Activated CD4-positive, CD25-positive, alpha-beta regulatory T cell treated with anti-CD3 and anti-CD28 coated beads, Interleukin-2, amount 50 U/mL, for 16 hours (primary cell): ENCODE measurements at places on chromosomes 7 and 10.
A peak's percentile ranks its signal among the peaks of the same experiment; 100 is the strongest.

- DNase-seq: no peak
These were observed 42.6 kb downstream of the TYW1B start for GRCh38 chr7:72785166-72785955.

GRCh38 chr7:39589323-39590111 lies 23.3 kb downstream of the YAE1 start:
- peak; percentile 30 for DNase-seq

- DNase-seq: no peak
These were observed 8.0 kb downstream of the SUFU start for GRCh38 chr10:102511583-102512274.

DNA sequence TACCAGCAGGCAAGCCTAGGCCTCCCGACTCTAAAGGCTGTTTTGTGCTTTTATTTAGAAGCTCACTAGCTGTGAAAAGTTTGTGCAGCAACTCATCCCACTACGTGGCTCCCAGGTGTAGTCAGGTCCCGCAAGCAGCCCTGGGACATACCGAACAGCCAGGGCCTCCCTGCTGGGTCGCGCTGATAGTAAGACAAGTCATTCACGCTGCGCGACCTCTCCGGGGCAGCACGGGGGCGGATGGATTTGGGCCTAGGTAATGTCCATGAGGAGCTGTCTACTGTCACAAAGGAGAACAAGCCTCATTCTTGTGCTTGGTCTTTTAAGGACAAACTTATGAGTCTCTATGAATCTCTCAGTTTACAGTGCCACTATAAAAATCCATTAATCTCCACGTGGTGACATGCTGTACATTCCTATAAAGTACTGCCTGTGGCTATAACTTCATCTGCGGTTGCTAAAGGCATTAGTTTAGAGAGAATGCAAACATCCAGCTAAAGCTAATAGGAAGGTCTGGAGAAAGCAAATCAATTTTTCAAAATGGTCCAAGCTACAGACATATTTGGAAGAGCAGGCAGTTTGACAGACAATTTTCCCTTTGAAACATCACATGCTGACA lies 546.8 kb downstream of the PHTF2 start:
- DNase-seq: no peak

DNA sequence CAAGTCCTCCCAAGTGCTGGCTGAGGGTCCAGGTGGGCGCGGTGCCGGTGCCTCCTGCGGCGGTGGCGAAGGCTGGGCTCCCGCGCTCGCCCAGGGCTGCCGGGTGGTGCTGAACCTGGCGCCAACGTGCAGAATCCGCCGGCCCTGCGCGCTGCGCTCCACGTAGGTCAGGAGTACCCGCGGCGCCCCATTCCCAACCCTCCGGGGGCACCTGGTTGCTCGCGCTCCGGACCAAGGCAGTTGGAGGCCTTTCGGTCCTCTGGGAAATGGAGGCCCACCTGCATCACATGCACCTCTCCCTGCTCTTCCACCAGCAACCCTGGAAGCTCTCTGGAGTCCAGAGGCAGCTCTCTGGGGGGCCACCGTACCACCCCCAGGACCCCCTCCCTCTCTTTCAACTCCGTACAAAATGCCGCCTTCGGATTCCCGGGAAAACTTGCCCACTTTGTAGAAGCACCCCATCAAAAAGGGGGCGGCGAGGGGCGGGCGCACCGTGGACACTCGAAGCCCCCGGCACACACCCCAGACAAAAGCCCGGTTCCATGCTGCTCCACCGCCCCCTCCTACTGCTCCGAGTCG lies 745 bp downstream of the SLC16A9 start:
- DNase-seq: no peak

DNA sequence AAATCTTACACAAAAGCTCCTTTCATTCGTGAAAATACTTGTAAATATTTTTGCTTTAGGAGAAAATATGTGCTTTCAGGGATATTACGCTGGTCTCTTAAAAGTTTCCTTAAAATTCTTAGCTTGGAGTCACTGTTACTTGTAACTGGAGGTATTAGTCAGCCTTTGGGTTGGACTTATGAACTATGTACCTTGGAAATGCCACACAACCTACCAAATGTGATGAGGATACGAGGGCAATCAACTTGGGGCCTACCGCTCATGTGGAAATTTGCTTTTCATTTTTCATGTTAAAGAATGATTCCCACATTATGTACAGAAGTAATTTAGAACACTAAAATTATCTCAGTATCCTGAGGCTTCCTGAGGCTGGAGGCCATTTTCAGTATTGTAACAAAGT lies 23.1 kb downstream of the SPAM1 start:
- DNase-seq: no peak

DNA sequence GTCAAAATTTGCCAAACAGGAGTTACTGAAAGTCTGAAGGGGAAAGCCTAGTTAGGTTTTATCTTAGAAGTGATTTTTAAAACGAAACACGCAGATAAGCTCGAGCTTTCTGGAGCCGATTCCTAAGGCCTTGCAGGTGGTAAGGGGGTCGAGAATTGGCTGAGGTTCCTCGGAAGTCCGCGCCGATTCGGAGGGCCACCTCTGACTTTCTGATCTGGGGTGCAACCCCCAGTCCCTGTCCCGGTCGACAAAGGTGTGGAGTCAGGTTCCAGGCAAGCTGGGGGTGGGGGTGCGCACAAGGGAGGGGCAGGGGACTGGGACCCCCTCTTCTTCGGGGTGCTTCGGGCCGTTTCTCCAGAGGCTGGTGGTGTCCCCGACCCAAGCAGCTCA lies 701 bp upstream of the CUL1 start:
- DNase-seq: no peak

DNA sequence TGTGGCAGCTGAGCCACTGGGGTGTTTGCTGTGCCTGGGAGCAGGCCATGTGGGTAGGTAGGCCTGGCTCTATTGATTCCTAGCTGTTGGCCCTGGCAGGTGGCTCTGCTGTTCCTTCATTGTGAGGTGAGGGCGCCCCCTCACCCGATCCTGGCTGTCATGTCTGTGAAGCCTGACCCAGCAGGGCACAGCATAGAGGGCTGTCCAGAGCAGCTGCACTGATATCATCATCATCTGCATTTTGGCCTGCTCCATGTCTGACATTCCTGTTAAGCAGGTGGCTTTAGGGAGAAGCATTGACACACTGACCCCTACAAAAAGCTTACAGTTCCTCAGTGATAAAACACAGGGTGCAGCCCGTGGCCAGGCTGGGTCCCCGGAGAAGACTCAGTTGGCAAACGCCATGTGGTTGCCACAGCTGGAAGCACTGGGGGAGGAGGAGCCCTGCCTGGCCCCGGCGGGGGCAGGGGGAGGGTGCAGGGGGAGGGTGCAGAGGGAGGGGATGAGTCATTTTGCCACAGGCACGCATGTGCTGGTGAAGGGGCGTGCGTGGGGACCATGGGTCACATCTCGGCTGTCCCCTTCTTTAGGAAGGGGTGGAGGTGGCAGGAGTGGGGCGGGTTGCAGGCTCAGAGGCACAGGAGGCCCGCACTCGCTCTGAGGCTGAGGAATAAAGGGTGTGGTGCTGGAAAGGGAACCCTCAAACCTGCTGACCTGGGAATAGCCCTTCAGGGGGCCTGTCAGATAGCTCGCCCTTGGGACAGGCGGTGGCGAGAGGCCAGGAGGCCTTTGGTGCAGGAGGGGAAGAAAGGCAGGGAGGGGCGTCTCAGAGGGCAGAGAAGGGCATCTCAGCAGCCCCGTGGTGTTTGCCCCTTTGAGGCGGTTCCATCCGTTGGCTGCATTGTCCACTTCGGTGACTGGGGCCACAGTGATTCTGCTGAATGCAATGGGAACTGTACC lies 31.6 kb downstream of the IKZF1 start:
- DNase-seq: peak; percentile 57

GRCh38 chr7:27161214-27161720 lies 4.1 kb downstream of the HOXA9 start:
- DNase-seq: no peak

- DNase-seq: no peak
These were observed 654.2 kb downstream of the REEP3 start for GRCh38 chr10:64175271-64175962.
